ENCODE measurements at places on chromosomes 7 and 10.
A peak's percentile ranks its signal among the peaks of the same experiment; 100 is the strongest.

DNA sequence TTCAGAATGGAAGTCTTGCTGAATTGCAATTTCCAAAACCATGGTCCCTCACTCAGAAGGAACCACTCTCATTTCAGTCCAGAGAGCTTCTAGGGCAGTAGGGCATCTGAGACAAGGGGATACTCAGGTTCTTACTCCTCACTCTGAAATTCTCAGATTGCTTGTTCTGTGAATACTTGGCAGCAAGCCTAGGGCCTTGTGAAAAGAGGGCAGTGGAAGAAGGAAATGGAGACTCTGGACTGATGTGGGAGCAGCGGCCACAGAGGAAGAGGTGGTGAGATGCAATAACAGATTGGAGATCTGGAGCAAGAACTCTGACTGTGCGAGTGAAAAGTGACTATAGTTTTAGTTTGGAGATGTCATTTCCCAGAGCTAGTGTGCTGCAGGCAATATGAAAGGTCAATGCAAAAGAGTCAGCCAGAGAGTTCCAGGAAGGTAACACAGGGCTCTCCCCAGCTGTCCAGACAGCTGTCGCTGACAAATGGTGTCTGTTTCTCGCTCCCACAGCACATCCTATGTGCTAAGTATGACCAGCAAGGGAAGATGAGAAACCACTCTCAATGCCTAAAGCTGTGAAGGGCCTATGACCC lies 291.6 kb upstream of the KIAA1217 start:
- no peaks in the 10 kb centered on the region for H3K27me3 ChIP-seq
- no peak overlapping the region for H3K27ac ChIP-seq
- no peaks in the 10 kb centered on the region for H3K4me1 ChIP-seq
- DNase-seq = no peak

DNA sequence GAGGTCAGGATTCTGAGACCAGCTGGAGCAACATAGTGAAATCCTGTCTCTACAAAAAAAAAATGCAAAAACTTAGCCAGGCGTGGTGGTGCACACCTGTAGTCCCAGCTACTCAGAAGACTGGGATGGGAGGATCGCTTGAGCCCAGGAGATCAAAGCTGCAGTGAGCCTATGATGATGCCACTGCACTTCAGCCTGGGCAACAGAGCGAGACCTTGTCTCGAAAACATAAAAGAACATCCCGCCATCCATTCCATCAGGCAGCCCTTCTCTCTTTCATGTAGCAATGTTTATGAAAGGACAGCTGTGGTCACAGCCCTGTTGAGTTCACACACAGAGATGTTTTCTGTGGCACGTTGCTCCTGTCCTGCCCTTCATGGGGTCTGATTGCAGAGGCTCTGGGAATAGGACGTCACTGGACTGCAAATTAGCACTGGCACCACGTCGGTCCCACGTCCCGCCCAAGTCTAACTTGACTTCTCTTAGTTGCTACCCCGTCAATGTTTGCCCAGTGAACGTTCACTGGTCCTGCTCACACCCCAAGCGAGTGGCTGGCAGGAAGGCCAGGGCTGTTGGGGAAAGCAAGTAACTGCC lies 64.5 kb upstream of the MYL10 start:
- no peak overlapping the region for H3K4me3 ChIP-seq
- H3K4me1 ChIP-seq = no peaks in the 10 kb centered on the region
- DNase-seq = no peak
- no peaks in the 10 kb centered on the region for H3K36me3 ChIP-seq

GRCh38 chr10:123140983-123141390 lies 5.2 kb downstream of the HMX3 start:
- peaks cover 13% of the 10 kb centered on the region for H3K4me1 ChIP-seq
- H3K27me3 ChIP-seq = peaks cover 100% of the 10 kb centered on the region
- DNase-seq = no peak
- no peaks in the 10 kb centered on the region for H3K36me3 ChIP-seq
- no peak overlapping the region for H3K4me3 ChIP-seq

DNA sequence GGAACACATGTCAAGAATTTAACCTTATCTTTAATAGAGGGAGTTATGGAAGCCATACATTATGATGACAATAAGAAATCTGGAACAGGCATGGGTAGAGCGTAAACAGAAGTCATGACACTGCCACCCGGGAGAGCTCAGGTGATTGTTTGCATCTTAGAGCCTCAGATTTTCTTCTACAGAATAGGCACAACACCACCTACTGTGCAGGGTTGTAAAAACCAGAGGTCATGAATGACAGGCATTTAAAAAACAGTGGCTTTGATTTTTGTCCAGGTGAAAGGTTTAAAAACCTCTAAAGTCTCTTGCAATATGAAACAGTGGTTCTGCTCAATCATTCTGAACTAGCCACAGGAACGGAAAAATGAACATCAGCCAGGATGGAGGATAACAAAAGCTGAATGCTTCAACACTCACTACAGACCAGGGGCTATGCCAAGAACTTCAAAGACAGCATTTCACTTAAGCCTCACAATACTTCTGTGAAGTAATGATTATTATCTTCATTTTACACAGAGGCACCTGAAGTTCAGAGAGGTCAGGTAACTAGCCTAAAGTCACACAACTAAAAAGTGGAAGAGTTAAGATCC lies 123.8 kb downstream of the SLC25A13 start:
- no peak overlapping the region for H3K27ac ChIP-seq
- H3K4me1 ChIP-seq = no peaks in the 10 kb centered on the region
- no peaks in the 10 kb centered on the region for H3K27me3 ChIP-seq
- no peak for DNase-seq
- H3K36me3 ChIP-seq = peaks cover 28% of the 10 kb centered on the region

GRCh38 chr10:44394696-44395381 lies 9.9 kb upstream of the CXCL12 start:
- no peaks in the 10 kb centered on the region for H3K36me3 ChIP-seq
- peaks cover 12% of the 10 kb centered on the region for H3K4me1 ChIP-seq
- peak; percentile 36 for DNase-seq
- H3K27ac ChIP-seq = no peak overlapping the region
- no peak overlapping the region for H3K4me3 ChIP-seq

DNA sequence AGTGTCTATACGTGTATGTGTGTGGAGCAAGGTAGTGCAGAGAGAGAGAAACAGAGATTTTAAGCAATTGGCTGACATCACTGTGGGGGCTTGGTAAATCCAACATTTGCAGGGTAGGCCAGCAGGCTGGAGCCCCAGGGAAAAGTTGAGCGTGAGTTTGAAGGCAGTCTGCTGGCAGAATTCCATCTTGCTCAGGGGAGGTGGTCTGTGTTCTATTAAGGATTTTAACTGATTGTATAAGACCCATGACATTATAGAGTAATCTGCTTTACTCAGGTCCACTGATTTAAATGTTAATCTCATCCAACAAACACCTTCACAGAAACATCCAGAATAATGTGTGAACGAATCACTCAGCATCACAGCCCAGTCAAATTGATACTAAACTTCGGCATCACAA lies 912.9 kb downstream of the GRM8 start:
- H3K27me3 ChIP-seq = no peaks in the 10 kb centered on the region
- no peak overlapping the region for H3K4me3 ChIP-seq
- H3K4me1 ChIP-seq = no peaks in the 10 kb centered on the region
- H3K27ac ChIP-seq = no peak overlapping the region
- DNase-seq = no peak

DNA sequence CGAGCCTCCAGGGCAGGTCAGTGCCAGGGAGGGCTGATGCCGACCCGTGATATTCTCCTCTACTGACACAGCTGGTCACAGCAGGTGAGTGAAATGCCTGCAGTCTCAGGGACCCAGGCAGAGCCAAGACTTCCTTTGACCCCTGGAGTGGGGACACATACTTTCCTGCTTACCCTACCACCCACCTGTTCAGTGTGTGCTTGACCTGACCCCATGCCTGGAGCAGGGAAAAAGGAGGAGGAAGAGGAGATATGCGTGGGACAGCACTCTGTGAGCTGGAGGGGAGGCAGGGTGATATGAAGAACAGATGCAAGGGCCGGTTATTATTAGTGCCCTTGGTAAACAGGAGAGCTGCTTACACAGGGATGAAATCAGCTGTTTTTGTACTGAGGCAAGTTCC lies 40.8 kb upstream of the WIPF3 start:
- peak; percentile 65 for DNase-seq
- no peaks in the 10 kb centered on the region for H3K36me3 ChIP-seq
- no peak overlapping the region for H3K27ac ChIP-seq
- H3K4me3 ChIP-seq = no peak overlapping the region
- H3K27me3 ChIP-seq = no peaks in the 10 kb centered on the region
- no peaks in the 10 kb centered on the region for H3K4me1 ChIP-seq

GRCh38 chr10:25304606-25305005 lies 129.8 kb downstream of the GPR158 start:
- H3K4me3 ChIP-seq = no peak overlapping the region
- DNase-seq = no peak
- peaks cover 2% of the 10 kb centered on the region for H3K4me1 ChIP-seq
- H3K36me3 ChIP-seq = no peaks in the 10 kb centered on the region
- no peak overlapping the region for H3K27ac ChIP-seq
- H3K27me3 ChIP-seq = no peaks in the 10 kb centered on the region

GRCh38 chr7:36283181-36283580 lies 106.5 kb upstream of the ANLN start:
- DNase-seq = peak; percentile 55
- peaks cover 31% of the 10 kb centered on the region for H3K4me1 ChIP-seq
- H3K4me3 ChIP-seq = no peak overlapping the region
- no peak overlapping the region for H3K27ac ChIP-seq

GRCh38 chr10:46106410-46107255 lies 60.6 kb upstream of the MSMB start:
- H3K27ac ChIP-seq = no peak overlapping the region
- peak overlapping the region; percentile 91 for H3K4me3 ChIP-seq
- H3K27me3 ChIP-seq = peaks cover 11% of the 10 kb centered on the region
- H3K36me3 ChIP-seq = no peaks in the 10 kb centered on the region
- H3K4me1 ChIP-seq = peaks cover 5% of the 10 kb centered on the region
- DNase-seq = peak; percentile 92

GRCh38 chr7:13897819-13898218 lies 91.6 kb downstream of the ETV1 start:
- H3K36me3 ChIP-seq = no peaks in the 10 kb centered on the region
- H3K27ac ChIP-seq = no peak overlapping the region
- DNase-seq = no peak

DNA sequence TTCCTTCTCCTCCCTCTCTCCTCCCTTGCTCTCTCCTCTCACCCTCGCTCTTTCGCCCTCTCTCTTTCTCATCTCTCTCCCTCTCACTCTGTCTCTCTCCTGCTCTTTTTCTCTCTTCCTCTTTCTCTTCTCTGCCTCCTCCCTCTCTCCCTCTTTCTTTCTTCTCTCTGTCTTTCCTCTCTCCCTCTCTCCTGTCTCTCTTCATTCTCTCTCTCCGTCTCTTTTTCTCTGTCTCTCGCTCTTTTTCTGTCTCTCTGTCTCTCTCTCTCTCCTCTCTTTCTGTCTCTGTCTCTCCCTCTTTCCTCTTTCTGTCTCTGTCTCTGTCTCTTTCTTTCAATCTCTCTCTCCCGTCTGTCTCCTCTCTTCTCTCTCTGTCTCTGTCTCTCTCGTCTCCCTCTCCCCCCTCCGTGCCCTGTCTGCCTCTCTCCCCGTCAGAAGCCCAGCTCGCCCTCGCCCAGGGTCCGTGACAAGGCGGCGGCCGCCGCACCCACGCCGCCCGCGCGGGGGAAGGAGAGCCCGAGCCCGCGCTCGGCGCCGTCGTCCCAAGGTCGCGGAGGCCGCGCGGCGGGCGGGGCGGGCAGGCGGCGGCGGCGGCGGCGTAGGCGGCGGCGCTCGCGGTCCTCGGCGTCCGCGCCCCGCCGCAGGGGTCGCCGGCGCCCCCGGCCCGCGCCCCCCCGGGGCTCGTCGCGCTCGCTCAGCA lies 21.3 kb upstream of the HSPB1 start:
- no peaks in the 10 kb centered on the region for H3K4me1 ChIP-seq
- no peak for DNase-seq
- H3K4me3 ChIP-seq = no peak overlapping the region
- H3K36me3 ChIP-seq = no peaks in the 10 kb centered on the region
- no peak overlapping the region for H3K27ac ChIP-seq
- H3K27me3 ChIP-seq = peaks cover 67% of the 10 kb centered on the region

DNA sequence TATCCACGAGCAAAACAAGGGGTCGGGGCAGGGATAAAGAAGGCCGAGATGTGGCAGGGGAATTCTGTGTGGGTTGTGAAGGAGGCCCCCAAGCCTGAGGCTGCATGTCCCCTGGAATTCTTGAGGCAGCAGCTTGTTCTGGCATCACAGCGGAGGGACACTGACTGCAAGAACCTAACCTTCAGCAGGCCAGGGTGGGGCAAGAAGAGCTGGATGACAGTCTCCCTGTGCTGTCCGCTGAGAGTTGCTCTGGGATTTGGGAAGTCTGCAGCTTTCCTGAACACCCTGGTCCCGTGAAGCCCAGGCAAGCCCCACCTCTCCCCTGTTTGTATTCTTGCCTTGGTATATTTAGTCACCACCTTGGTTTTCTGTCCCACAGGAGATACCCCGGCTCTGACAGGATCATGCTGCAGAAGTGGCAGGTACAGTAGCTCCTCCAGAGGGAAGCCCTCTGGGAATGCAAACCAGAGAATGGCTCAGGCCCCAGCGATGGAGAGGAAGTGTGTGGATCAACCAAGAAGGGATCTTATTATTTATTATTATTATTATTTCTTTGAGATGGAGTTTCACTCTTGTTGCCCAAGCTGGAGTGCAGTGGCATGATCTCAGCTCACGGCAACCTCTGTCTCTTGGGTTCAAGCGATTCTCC lies 1.9 kb upstream of the LRRC18 start:
- H3K4me3 ChIP-seq = no peak overlapping the region
- no peaks in the 10 kb centered on the region for H3K4me1 ChIP-seq
- no peaks in the 10 kb centered on the region for H3K27me3 ChIP-seq
- DNase-seq = peak; percentile 20
- H3K27ac ChIP-seq = no peak overlapping the region
